ENCODE measurements at places on chromosomes 7 and 10. TPM values are rescaled to one million over a fixed set of nuclear protein-coding genes. Genes with fewer than 3 reads are reported as not detected.

Gene C10orf90
- total RNA-seq = not detected

Gene ERLIN1
- total RNA-seq = 2.7 TPM

Gene PRR15
- total RNA-seq = not detected

Gene LRRC4
- total RNA-seq = 1.3 TPM

Gene WNT2
- under 0.01 TPM for total RNA-seq
